ENCODE measurements at places on chromosomes 11 and 22. TPM values are rescaled to one million over a fixed set of nuclear protein-coding genes. Genes with fewer than 3 reads are reported as not detected.

MUC5AC gene
- total RNA-seq = not detected

ARSA gene
- 39.3 TPM for total RNA-seq

DNA sequence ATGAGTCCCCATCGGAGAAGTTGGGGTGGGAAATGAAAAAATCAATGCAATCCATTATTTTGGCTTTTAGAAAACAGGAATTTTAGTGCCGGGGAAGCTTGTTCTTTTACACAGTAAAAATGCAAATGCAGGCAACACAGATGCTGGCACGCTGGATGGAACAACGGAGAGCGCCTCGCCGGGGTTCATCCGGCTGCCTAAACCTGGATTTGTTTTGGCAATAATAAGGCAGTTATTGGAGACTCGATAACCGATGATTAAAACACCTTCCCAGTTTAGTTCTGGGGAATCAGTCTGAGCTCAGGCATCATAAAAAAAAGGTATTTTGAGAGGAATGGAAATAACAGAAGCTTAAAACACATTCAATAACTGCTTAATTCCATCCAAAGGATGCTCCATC lies 2.9 kb downstream of the DSCAML1 start:
- no peak for DNase-seq

LRRC10B gene
- not detected for total RNA-seq

GRCh38 chr22:44685384-44686056 lies 16.5 kb upstream of the PRR5 start:
- no peak for DNase-seq

- DNase-seq = peak; percentile 61
Observed at GRCh38 chr22:16961477-16962186, 46.4 kb downstream of the GAB4 start.

DNA sequence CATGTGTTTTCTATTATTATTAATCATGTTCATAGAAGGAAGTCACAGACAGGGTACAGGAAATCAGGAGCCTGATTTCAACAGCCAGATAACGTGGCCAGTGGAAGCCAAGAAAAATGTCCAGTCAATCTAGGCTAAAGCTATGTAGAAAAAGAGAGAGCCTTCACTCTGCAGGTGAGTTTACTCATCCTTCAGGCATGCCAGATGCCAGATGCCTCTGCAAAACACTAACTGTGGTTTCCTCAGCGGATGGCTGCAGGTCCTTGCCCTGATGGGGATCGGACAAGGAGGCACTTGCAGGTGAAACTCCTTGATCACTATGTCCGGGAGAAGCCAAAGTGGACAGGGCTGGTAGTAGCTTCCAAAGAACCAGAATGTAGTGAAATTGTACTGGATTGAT lies 962.3 kb upstream of the RAG2 start:
- DNase-seq = no peak

DNA sequence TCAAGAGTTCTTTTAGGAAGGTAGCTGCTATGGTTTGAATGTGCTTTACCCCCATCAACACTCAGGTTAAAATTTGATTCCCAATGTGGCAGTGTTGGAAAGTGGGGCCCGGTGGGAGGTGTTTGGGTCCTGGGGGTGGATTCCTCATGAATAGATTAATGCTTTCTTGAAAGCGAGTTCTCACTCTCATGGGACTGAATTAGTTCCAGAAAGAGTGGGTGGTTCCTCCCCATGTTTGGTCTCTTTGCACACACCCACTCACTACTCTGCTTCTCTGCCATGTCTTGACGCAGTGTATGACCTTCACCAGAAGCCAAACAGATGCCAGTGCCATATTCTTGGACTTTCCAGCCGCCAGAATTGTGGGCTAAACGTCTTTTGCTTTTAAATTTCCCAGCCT lies 394.4 kb downstream of the OPCML start:
- DNase-seq = no peak

DNA sequence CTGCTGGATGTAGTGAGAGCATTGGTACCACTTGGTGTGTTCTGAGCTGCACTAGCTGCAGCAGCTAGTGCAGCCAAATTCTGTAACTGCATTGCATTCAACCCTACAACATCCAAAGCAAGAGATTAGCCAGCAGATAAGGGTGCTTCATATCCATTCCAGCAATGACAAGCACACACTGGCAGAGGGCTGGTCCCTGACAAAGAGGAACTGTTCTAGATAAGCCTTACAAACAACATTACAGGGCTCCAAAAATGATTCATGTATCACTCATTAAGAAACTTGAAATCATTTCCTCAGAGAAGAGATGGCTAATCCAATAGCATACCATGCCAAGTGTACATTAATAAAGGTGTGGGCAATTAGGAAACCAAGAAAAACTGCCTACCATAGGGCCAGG lies 28.4 kb upstream of the RAPSN start:
- no peak for DNase-seq

DNA sequence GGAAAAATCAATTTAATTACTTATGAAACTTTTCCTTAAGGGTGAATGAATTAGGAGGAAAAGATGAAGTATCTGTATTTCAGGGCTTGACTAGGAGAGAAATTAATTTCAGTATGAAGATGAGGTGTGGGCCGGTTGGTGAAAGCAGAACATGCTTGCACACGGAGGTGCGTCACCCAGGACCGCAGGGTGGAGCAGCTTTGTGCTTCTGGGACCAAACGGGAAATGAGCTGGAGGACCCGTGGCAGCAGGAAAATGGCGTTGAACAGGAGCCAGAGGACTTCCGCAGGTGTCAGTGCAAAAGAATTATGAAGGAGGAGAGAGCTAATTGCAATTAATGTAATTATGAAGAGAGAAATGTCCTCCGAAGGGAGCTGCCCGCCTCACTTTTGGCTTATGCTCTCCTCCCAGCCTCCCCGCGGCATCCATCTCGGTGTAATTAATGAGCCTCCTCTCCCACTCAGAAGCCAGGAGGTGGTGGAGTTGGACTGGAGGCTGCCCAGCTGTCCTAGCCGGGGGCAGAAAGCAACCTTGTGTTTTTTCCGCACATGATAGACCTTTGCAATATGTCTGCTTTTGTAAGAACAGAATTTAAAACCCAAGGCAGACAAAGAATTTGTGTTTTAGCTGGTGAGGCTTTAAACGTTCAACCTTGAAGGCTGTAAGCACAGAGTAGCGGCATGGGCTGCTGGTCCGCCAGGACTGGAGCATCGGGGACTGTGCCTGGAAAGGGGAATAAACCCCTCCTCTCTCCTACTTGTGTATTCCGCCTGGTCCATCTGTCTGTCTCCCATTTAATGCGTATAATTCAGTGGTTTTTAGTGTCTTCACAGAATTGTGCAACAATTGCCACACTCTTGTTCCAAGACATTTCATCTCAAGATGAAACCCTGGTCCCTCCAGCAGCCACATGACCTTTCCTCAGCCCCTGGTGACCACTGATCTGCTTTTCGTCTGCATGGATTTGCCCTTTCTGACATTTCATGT lies 180.6 kb downstream of the TBC1D22A start:
- DNase-seq = no peak

DNA sequence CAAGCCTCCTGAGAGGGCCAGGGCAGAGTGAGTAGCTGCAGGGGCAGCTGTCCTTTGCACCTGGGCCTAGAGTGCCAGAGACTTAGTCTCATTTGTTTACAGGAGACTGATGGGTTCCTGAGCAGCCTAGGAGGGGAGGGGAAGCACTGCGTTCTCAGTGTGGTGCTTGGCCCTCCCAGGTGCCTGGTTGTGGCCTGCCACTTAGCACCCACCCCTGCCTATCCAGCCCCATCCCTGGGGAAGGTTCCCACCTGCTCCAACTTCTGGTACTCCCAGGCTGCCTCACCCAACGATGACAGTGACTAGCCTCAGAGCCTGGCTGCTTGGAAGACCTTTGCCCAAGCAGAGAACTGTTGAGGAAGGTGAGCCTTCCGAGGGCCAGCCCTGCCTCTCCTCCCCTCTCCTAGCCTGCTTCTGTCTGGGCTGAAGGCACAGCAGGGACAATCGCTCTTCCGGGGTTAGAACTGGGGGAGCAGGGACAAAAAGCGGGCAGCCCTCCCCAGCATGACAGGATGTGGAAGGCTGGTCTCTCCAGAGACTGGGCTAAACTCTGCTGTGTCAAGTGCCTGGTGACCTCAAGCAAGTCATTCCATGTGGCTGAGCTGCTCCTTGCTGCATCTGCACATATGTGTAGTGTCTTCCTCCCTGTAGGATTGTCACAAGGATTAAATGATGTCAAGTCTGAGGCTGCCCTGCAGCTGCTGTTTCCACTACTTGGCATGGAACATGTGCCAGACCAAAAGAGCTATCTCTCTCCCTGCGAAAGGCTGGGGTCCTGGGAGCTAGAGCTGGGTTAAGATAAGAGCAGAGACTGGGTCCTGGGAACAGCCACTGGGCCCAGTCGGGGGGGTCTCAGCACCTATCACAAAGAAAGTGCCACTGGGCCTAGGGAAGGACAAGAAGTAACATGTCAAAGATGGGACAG lies 9.9 kb downstream of the KCNQ1OT1 start:
- DNase-seq = peak; percentile 50

ELF5 gene
- not detected for total RNA-seq

- no peak for DNase-seq
Observed at GRCh38 chr11:121300972-121301699, 8.6 kb downstream of the SC5D start.

GRCh38 chr22:20553947-20554741 lies 46.7 kb downstream of the MED15 start:
- peak; percentile 81 for DNase-seq

MISFA gene
- 2.2 TPM for total RNA-seq

ANKK1 gene
- not detected for total RNA-seq

OR52M1 gene
- total RNA-seq = not detected

- peak; percentile 81 for DNase-seq
Observed at GRCh38 chr11:1567721-1568100, 4.4 kb downstream of the DUSP8 start.

OR52A1 gene
- total RNA-seq = not detected

DNA sequence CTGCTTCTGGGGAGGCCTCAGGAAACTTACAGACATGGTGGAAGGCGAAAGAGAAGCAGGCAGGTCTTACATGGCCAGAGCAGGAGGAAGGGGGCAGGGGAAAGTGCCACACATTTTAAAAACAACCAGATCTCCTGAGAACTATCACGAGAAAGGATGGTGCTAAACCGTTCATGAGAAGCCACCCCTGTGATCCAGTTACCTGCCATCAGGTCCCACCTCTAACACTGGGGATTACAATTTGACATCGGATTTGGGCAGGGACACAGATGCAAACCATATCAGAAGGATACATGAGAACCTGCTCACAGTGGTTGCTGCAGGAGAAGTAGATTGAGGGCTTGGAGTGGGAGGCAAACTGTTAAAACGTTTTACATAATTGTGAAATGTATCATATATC lies 152.2 kb downstream of the ADAMTS15 start:
- no peak for DNase-seq

GRCh38 chr11:8720352-8720751 lies 37.8 kb downstream of the RPL27A start:
- DNase-seq = no peak

GRCh38 chr11:92839450-92839849 lies 130.0 kb upstream of the MTNR1B start:
- no peak for DNase-seq

MRGPRX4 gene
- total RNA-seq = not detected

ACAD8 gene
- total RNA-seq = 21.1 TPM

OR8D1 gene
- total RNA-seq = not detected

- DNase-seq = no peak
Observed at GRCh38 chr11:29019960-29020683, 911.9 kb downstream of the METTL15 start.

FAR1 gene
- 70.5 TPM for total RNA-seq

SAA2 gene
- not detected for total RNA-seq

- DNase-seq = no peak
Observed at GRCh38 chr11:96307776-96308140, 35.2 kb downstream of the MAML2 start.

DNA sequence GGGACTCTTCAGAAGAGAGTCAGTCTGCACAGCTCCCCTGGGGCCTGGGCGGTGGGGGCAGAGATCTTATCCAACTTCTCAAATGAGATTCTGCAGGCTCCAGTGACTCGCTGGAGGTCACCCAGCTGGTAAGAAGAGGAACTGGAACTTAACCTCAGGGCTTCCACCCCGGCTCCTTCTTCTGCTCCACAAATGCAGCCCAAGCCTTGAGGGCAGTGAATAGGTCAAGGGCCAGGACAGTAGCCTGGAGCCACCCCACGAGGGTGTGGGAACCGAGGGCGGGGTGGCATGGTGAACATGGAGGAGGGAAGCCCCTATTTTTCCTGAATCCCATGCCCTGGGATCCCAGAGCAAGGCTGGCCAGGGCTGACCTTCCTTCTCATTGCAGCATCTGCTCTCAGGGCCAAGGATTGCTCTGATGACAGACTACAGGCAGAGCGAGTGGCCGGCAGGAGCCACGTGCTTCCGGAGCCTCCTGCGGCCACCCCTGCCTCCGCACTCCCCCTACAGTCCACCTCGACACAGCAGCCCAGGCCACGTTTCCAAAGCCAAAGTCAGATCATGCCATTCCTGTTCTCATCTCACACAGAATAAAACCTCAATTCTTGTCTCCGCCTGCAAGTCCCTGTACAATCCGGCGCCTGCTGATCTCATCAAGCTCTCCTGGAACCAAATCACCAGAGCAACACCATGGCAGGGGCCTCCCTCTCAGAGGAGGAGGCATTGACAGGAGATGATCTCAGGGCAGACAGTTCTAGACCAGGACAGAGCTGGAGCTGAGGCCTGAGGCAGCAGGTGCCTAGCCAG lies 21.1 kb upstream of the UPK3A start:
- DNase-seq = no peak

CABP7 gene
- not detected for total RNA-seq

RPS3 gene
- 1,466 TPM for total RNA-seq

DNA sequence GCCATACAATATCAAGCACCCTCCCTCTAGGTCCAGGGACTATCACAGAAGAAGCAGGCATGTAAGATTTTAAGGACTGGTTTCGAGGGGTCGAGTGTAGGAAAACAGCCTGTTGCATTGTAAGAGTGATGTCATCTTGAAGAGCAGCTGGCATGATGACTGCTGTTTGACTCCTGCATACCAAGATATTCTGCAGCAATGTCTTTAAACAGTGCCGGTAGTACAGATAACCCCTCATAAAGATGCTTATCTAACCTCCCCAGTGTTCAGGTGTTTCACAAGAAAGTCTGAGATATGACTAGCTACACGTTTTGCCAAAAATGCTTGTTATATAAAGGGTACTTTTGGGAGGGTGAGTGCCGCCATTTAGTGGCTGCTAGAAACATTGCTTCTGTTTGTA lies 12.0 kb downstream of the FAM111A start:
- no peak for DNase-seq

All from chondrocyte (in vitro differentiated cells).